ENCODE measurements at places on chromosomes 1 and 21.

GRCh38 chr1:86774305-86775295 lies 70.2 kb downstream of the SH3GLB1 start:
- peak; percentile 78 for DNase-seq

- DNase-seq = no peak
Observed at GRCh38 chr1:43882763-43883162, 50.8 kb upstream of the ARTN start.

- DNase-seq = peak; percentile 67
Observed at GRCh38 chr1:62175568-62176179, 19.0 kb upstream of the L1TD1 start.

- no peak for DNase-seq
Observed at GRCh38 chr1:2306151-2306978, 78.2 kb downstream of the SKI start.

DNA sequence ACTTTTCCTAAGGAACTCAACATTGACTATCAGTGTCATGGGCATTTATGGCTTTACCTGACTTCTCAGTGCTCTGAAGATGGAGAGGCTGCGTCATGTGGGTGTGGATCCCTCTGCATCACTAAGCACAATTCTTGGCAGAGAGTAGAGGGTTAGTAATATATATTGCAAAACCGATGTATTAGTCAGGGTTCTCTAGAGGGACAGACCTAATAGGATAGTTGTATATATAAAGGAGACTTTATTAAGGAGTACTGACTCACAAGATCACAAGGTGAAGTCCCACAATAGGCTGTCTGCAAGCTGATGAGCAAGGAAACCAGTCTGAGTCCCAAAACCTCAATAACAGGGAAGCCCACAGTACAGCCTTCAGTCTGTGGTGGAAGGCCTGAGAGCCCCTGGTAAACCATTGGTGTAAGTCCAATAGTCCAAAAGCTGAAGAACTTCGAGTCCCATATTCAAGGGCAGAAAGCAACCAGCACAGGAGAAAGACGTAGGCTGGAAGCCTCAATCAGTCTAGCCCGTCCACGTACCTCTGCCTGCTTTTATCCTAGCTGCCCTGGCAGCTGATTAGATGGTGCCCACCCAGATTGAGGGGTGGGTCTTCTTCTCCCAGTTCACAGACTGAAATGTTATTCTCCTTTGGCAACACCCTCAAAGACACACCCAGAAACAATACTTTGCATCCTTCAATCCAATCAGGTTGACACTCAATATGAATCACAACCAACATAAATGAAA lies 159.7 kb upstream of the NRIP1 start:
- no peak for DNase-seq

DNA sequence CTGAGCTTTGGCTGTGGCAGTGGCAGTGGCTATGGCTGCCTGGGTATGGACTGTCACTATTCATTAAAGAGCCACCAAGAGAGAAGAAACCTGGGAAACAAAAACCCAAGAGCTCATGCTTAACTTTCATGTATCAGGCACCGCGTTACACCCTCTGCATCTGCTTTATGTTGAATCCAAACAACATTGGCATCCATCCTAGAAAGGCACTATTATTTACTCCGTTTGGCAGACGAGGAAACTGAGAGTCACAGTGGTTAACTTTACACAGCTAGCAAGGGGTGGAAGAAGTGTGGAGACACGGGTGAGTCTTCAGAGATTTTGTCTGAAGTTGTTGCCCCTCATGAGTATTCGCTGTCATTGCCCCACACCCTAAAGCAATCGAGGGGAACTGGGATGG lies 63.8 kb downstream of the PLXNA2 start:
- DNase-seq = no peak

- no peak for DNase-seq
Observed at GRCh38 chr1:76284842-76285241, 210.3 kb downstream of the ST6GALNAC3 start.

- no peak for DNase-seq
Observed at GRCh38 chr1:86582161-86582560, 35.3 kb downstream of the CLCA4 start.

DNA sequence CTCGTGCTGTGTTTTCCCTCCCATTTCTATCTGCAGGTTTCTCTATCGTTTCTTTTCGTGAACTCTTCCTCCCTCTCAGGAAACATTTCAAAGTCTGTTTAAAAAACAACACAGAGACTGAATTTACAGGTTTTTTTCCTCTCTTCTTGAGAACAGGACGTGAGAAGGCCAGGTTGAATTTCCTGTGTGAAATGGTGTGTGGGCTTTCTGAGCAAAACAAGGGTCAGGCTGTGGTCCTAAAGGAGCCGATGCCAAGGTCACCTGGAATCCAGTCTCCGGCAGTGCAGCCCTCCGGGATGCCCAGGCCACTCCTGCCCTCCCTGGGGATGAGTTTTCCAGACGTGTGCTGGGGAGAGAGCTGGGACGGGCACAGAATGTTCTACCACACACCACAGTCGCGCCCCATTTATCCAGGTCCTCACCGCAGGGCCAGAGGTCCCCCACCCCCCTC lies 62.7 kb upstream of the RUNX3 start:
- DNase-seq = no peak

DNA sequence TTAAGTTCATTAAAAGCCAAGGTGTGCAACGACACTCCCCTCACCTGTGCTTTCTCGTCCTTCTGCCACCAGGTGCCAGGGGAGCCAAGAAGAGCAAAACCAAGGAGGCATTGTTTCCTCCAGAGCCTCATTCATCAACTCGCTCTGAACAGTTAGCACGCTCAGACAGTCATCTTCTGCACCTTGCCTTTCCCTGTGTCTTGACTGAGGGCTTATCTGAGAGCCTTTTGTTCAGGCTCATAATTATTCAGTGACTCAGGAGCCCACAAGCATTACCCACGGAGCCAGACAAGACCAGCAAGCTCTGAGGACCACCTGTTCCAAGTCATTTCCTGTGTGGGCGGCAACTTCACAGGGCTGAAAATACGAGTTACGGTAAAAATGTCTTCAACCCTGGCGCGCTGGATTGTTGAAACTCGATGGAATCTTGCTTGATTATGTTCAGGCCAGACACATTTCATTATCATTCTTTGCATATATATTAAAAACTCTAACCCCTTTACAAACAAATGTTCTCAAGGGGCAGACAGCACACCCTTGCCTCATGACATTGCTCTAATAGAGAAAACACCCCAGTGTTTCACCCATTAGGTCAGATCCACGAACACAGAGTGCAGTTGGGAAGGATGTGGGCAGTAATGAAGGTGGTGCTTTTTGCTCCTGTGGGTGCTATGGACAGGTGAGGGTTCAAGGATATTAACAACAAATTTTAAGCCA lies 89.7 kb upstream of the RUNX1 start:
- no peak for DNase-seq

DNA sequence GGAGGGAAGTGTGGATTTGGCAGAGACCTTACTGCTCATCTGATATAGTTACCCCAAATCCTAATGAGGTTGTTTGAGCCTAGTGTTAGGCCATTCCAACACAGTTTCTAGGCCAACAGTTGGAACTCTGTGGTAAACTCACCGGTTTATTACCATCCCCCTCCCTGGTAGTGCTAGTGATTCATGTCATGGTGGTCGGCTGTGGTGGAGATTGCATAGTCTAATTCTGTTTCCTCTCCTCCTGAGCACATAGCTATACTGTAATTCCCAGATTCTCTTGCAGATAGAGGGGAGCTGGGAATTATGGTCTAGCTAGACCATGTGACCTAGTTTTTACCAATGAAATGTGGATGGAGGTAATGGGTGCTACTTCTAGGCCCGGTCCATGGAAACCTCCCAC lies 123.7 kb upstream of the KIF26B start:
- no peak for DNase-seq

GRCh38 chr1:19535214-19535613 lies 49.9 kb upstream of the CAPZB start:
- DNase-seq = no peak
